GM23338 (cell line): ENCODE measurements at places on chromosomes 11 and 22.

DNA sequence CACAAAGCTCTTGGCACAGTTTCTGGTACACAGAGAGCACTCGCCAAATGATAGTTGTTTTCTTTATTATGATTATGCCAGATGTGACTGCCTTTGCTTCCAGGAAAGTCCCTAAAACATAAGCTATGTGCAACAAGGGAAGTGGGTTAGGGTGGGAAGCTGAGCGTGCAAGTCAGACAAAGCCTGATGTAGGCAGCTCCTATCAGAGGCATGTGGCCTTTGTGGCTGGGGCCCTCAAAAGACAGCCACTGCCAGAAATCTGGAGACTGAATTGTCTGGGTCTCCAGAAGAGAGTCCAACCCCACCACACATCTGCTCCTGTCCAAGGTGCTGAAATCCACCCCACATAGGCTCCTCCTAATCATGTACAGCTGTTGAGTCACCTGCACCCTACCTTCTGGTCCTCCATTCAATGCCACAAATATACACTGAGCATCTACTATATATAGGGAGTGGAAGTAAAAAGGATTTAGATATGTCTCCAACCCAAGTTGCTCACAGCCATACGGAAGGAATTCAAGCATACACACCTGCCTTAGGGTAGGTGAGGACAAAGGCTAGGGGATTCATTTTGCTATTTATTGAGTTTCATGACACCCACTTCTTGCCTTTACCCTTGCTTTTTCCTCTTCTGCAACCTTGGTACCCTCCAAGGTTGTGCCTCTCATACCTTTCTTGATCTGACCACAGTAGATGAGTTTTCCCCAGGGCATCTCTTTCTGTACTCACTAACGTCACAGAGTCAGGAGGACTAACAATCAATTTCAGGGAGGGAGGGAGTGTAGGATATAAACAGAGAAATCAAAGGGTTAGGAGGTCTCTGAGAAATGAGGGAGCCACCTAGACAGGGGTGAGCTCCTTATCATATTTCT, 12.4 kb downstream of the SEC14L3 start:
- DNase-seq = peak; percentile 50

GRCh38 chr11:112185883-112186282, 10.6 kb downstream of the BCO2 start:
- DNase-seq = no peak

- no peak for DNase-seq
Measured at GRCh38 chr11:1654388-1655167, 25.0 kb downstream of the KRTAP5-5 start.

GRCh38 chr11:132493801-132494200, 1038.5 kb downstream of the OPCML start:
- no peak for DNase-seq

DNA sequence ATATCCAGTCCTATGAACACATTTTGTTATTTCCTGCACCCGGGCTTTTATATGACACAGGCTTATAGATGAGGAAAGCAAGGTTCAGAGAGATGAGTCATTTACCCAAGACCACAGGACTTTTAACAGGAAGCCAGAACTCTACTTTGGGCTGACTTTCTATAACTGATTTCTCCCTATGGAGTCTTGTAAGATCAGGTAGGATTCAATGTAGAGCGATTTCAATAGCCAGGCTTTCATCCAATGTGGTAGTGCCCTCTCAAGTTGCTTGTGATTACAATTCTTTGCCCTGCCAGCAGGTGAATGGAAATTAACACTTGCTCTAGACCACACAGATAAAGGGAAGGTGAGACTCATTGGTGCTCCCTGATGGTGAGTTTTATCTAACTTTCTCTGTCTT, 378.3 kb downstream of the INSC start:
- DNase-seq = peak; percentile 54

DNA sequence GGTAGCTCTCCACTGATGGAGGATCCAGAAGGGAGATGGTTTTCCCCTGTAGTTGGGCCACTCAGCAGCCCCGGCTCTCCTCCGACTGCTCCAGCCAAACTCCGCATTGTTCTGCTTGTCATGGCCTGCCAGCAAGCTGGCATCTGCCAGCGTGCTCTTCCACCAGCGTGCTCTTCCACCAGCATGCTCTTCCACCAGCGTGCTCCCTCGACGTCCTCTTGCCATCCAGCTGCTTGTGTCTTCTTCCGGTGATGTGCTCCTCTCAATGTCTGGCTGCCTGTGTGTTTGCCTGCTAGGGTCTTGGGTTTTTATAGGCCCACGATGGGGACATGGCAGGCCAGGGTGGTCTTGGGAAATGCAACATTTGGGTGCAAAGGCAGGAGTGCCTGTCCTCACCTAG, 43.5 kb upstream of the GNAZ start:
- no peak for DNase-seq

GRCh38 chr22:44586999-44587736, 89.1 kb upstream of the RTL6 start:
- no peak for DNase-seq

DNA sequence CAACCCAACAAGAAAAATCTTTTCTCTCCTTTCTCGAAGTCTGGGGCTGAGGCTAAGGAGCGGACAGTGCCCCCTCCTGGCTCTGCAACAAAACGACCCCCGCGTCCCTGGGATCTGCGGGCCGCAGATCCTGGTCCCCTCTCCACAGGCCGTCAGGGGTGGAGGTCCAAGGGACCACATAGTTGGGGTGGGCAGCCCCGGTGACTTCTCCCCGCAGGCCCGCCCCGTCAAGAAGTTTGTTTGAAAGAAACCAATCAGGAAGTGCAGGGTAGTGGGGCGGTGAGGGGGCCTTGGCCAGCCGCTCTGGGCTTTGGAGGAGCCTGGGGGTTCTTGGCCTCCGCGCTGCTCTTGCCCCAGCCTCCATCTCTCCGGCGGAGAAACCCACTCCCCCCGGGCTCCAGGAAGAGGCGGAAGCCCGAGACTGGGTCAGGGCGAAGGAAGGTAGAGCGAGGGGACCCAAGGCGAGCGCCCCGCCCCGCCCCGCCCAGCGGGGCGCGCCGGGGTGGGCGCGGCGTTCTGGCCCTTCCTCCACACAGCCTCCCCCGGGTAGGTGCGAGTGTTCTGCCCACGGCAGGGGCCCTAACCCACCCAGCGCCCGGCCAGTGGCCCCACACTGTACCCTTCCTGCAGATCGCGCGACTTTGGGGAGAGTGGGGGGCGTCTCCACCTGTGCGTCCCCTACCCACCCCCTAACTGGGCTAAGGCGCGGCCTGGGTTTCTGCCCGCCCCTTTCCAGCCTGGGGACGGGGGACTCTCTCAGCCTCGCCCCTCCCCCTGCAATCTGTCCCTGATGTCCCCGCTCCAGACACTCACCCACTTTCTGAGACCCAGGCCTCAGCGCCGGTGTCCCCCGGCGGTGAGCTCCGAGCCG, 1.3 kb downstream of the TP53I11 start:
- peak; percentile 87 for DNase-seq

GRCh38 chr11:118820412-118821357, 29.7 kb upstream of the DDX6 start:
- DNase-seq = peak; percentile 46

DNA sequence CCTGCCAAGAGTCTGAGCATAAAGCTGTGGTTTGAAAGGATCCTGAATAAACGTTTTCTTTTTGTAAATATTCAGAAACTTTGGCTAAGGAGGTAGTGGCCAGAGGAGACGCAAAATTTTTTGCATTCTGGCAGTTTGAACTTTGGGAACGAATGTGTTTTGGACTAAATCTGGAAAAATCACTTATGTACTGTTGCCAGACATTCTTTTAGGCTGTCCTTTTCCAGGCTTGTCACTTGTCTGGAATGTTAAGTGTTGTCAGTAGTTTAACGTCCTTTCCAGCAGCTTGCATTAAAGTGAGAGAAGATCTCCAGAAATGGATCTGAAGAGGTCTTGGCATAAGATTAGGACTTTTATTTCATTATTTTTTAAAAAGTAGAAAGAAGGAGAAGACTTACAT, 18.5 kb downstream of the SPECC1L start:
- DNase-seq = no peak

GRCh38 chr11:10648871-10649270, 44.7 kb downstream of the IRAG1 start:
- DNase-seq = no peak

DNA sequence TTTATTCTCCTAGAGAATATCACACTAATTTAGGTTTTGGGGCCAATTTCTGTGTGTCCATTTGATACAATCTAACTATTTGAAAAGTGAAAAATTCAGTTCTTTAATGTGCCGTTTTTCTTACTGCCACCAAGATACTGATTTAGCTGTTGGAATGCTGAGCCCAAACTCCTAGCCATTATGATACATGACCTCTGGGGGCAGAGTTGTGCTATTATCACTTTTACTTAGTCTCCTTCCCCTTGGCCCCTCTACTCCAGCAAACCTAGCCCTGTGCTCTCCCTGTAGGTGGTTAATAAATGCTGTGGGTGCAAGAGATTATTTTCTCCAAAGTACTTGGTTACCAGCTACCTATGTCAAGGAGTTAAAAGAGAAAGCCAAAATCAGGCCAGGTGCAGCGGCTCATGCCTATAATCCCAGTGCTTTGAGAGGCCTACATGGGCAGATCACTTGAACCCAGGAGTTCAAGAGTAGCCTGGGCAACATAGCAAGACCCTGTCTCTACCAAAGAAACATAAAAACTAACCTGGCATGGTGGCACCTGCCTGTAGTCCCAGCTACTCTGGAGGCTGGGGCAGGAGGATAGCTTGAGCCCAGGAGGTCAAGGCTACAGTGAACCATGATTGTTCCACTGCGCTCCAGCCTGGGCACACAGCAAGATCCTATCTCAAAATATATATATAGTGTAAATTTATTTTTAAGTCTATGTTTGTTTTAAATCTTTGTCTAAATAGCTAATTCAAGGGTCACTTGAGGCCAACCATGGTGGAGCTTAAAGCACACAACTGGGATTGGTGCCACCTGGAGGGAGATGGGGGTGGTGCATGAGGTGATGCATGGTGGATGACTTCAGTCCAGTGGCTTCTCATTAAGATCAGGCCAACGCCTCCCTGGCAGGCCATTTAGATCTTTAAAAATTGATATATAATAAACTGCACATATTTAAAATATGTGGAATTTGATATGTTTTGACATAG, 193.2 kb upstream of the PLET1 start:
- DNase-seq = peak; percentile 78

DNA sequence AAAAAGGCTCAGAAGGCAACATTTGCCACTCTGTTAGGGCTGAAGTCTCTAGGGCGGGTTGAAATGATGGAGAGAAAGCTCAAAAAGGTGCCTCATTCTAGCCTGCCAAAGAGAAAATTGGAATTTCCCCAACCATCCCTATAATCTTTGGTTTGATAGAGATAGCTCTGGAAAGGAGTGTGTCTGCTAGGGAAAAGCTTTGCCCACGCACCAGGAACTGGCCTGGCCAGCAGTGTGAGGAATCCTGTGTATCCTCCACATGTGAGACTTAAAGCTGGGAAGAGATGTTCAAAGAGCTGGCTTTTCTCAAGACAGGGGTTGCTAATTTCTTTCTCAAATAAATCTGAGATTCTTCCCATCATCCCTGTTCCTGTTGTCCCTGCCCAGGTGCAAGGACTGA, 193.7 kb downstream of the OPCML start:
- DNase-seq = no peak

DNA sequence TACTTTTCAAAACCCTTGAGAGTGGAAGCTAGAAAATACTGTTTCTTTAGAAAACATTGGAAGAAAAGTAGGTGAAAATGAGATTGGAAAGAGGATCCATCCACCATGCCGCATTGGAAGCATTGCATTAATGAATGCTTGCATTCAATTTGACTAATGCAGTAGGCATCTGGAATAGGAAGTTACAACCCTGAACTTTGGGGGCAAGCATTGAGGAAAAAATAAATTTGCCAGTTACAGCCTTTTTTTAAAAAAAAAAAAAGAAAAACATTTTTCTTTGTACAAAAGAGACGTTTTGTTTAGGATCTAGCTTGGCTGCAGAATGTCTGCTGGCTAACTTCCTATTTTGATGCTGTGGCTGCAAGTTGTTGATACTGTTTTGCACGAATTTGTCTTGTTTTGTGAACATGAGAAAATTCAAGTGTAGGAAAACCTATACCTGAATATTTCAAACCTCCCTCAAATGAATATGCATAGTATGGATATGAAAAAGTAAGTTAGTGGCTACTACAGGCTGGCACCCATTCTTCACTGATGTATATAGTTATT, 28.1 kb downstream of the RTN3 start:
- DNase-seq = no peak

- DNase-seq = no peak
Measured at GRCh38 chr11:111845276-111846028, 25.9 kb downstream of the ALG9 start.

- DNase-seq = no peak
Measured at GRCh38 chr22:49448526-49448925, 379.1 kb downstream of the BRD1 start.

GRCh38 chr11:31645747-31646146, 136.2 kb downstream of the ELP4 start:
- DNase-seq = no peak

DNA sequence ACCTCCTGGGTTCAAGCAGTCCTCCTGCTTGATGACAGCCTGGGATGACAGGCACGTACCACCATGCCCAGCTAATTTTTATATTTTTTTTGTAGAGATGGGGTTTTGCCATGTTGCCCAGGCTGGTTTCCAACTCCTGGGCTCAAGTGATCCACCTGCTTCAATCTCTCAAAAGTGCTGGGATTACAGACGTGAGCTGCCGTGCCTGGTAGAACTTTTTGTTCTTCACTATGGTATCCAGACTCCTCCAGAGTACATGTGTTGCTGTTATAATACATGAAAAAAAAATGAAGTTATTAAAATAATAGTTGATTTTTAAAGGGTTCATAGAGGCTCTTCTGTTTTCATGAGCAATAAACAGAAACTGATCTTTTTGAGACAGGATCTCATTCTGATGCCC, 29.6 kb downstream of the ZNF143 start:
- no peak for DNase-seq

DNA sequence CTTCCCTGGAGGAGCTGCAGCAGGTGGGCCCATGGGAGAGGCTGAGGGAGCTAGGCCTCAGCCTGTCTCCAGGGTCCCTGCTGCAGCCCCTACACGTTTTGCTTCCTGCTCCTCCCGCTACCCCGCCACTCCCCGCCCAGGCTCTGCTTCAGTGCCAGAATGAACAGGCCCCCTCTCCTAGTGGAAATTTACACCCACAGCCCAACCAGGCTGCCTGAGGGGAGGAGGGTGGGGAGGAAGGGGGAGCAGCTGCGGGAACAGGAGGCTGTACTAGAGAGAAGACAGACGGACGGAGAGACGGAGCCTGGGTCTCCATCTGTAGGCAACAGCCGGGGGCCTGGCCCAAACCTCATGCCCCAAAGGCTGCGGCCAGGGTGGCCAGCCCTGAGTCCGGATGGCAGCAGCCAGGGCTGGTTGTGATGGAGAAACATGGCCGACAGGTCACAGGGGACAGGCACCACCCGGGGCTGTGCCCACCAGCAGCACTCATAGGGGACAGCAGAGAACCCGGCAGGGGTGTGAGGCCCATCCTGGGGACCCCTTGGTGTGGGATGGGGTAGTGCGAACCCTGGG, 20.6 kb downstream of the FLRT1 start:
- no peak for DNase-seq

DNA sequence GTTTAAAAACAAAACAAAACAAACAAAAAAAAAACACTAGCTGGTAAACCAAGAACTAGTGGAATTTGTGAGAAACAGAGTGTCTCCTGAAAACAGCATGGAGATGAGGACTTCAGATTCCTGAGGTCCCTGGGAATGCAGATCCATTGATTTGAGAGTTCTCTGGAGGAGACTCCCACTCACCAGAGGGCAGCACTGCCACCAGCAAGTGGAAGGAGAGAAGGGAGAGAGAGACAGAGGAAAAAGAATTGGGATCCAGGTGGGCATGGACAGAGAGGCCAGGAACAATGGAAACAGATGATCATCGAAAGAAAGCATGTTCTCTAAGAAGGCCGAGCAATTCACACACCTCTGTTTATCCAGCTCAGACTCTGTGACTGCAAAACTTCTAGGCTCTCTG, 31.8 kb downstream of the ETS1 start:
- DNase-seq = peak; percentile 68
